SK-N-DZ (cell line): ENCODE measurements at places on chromosomes 7 and 10.

DNA sequence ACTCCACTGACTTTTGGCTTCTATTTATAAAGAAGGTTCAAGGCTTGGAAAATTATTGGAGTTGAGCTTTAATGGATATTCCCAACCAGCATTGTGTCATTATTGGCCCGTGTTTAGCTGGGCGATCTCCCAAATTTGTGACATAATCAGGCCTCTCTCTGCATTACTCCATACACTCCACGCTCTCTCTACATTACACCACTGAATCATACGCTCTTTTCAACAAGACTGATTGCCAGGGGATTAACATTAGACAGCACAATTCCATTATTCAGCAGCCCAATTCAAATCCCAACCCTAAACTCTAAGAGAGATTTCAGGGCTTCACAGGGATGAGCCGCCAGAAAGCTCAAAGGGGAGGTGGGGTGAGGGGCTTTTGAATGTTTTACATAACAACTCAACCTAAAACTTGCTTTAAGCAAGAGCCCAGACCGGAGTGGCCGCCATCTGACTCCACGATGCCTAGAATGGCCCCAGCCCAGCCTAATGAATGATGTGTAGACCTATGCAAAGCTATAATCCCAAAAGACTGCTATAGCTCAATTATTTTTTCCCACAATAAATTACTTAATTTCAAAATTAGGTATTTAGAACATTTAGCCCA is 61.8 kb downstream of the FGFR2 start:
- DNase-seq = no peak

DNA sequence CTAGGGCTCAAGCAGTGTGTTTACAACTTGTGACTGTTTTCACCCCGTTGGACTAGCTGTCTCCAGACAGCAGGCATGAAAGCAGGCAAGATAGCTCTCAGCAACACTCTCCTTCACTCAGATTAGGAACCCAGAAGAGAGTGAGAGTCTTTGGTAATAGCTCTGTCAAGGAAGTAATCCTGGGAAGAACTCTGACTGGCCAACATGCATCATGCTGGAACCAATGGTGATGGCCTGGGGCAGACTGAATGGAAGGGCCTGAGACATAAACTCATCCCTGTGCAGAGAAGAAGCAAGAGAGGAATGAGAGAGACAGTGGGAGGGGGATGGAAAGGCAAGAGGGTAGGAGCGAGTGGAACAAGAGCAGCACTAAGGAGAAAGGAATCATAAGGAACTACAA is 48.9 kb downstream of the AKR1D1 start:
- no peak for DNase-seq

- DNase-seq = no peak
Observed at GRCh38 chr10:76327441-76327840, 896.0 kb downstream of the LRMDA start.

GRCh38 chr10:13352519-13352918 is 4.4 kb upstream of the SEPHS1 start:
- no peak for DNase-seq

DNA sequence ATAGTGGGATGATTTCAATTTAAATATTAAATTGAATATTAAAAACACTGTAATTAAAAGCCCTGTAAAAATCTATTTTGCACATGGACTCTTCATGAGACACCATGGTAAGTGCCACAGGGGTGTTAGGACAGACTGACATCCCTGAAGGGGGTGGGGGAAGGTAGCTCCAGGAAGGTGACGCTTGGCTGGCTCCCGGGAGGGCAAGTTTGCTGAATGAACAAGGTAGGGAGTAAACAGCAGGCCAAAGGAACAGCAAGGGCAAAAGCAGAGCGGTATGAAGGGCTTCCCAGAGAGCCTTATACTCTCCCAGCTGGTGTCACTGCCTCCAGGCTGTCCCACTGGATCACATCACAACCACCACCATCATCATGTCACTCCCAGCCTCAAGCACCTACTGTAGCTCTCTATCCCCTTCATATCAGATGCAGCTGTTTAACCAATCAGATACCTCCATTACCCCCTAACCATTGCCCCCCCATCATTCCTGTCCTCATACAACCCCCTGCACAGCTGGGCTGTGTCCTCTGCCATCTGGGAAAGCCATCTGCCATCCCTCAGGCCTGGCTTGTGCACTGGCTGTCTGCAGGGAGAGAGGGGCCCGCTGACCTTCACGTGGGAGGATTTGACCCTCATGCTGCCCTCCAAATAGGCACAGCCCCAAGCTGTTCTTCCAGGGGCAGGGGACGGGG is 19.5 kb downstream of the HSPA12A start:
- DNase-seq = peak; percentile 49

DNA sequence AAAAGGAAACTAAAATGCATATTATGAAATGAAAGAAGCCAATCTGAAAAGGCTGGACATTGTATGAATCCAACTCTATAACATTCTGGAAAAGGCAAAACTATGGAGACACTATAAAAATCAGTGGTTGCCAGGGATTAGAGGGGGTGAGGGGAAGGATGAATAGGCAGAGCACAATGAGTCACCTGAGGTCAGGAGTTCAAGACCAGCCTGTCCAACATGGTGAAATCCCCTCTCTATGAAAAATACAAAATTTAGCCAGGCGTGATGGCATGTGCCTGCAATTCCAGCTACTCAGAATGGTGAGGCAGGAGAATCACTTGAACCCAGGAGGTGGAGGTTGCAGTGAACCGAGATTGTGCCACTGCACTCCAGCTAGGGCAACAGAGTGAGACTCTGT is 324.8 kb upstream of the PHYHIPL start:
- no peak for DNase-seq
